Neural progenitor cell (in vitro differentiated cells): ENCODE measurements at places on chromosomes 7 and 10.

GRCh38 chr10:6917125-6917524 lies 337.0 kb upstream of the PRKCQ start:
- DNase-seq = no peak

DNA sequence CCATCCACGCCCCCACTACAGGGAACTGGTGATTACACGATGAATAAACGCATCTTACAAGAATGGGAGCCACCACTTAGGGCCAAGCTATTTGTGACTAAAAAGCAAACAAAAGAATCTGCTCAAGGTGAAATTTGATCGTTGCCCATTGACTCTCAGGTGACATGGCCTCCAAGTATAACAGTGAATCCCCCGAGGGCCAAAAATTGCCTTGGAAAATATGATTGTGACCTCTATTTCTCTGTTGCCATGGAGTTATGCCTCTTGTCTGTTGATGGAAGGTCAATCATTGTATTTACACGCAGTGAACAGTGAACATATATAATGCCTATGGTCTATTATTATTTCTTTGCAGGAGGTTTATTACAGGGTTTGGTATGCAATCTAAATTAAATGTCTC lies 282.3 kb downstream of the KLF6 start:
- no peak for DNase-seq

- no peak for DNase-seq
Observed at GRCh38 chr7:81908220-81908619, 138.4 kb upstream of the HGF start.

GRCh38 chr7:105721571-105722104 lies 140.3 kb upstream of the EFCAB10 start:
- DNase-seq = peak; percentile 14

DNA sequence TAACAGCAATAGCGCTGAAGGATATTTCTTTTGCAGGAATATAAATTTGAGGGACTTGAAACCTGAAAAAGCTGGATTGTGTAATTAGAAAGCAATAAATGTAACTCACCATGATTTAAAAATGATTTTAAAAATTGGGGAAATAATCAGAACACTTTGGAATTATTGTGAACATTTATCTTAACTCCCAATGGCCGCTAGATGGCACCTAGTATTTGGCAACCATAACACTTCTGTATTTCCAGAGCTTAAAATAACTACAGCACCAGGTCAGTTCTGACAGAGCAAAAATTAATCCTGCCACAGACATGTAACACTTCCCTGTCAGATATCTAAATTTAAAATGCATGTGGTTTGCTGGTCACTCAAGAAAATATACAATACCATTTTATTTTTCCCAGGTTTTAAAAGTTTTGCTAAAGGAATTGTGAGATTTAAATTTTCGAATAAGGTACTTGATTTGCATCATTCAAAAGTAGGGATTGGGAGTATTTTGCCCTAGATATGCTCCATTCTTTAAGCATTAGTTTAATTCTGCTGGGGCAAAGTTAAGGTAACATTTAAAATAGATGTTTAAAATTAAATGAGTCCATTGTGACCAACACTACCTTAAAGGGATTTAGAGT lies 144.5 kb downstream of the PPP1R3A start:
- DNase-seq = peak; percentile 39

DNA sequence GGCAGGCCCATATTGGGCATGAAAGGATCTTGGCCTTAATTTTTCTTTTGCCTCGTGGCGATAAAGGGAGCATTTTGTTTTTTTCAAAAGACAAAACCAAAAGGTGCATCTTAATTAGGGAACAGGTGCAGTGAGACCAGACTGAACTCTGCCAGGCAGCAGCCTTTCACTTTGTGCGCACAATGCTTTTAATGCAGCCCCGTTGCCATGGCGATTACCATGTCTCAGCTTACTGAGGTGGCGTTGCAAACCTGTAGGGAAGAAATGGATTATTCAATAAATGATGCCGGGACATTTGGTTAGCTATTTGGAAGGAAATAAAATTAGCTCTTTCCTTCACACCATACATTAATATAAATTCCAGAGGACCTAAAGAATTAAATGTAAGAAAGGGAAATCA lies 61.9 kb downstream of the MYL10 start:
- peak; percentile 80 for DNase-seq

DNA sequence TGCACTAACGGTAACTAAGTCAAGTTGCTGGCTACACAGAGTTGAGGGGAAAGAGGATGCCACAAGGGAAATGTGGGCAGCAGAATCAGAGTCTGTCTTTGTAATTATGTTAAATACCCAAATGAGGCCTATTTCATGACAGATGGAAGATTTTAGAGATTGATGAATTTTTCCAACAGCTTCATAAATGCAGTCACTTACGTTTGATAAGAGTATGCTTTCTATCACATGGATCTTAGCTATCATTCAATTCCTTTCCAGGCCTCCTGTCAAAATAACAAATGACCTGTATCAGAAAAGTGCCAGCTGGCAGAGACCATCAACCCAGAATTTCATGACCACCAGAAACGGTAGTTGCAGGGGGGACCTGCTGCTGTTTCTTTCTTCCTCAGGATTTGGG lies 148.4 kb upstream of the PLPP4 start:
- no peak for DNase-seq

- DNase-seq = no peak
Observed at GRCh38 chr10:101772017-101772894, 3.7 kb downstream of the FGF8 start.

GRCh38 chr10:114990586-114990985 lies 52.6 kb downstream of the TRUB1 start:
- no peak for DNase-seq

- DNase-seq = no peak
Observed at GRCh38 chr10:15202639-15203038, 34.1 kb upstream of the NMT2 start.

GRCh38 chr10:66931340-66931948 lies 5.6 kb downstream of the LRRTM3 start:
- peak; percentile 74 for DNase-seq

DNA sequence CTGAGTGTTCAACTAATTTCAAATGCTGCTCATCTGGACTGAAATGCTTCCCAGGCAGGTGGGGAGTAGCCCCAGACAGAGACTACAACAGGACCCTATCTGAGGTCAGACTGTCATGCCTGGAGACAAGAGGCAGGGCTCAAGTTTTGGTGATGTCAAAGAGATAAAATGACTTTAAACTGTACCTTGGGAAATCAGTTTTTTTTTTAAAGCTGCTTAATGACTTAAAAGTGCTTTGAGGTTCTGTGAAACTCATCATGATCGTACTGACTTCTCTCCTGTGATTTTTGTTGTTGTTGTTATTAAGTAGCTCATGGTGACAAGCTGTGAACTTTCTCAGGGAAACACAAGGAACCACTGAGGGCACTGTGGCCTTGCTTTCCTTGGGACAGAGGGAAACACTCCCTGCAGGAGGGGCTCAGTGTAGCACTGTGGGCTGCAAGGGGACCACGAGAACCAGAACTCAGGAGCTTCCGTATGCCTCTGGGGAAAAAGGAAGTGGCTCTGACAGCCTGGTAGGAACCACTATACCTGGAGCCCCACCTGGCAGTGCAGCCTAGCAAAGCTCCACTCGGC lies 9.5 kb downstream of the HIPK2 start:
- DNase-seq = no peak

- no peak for DNase-seq
Observed at GRCh38 chr7:124275411-124275810, 242.5 kb upstream of the TMEM229A start.

DNA sequence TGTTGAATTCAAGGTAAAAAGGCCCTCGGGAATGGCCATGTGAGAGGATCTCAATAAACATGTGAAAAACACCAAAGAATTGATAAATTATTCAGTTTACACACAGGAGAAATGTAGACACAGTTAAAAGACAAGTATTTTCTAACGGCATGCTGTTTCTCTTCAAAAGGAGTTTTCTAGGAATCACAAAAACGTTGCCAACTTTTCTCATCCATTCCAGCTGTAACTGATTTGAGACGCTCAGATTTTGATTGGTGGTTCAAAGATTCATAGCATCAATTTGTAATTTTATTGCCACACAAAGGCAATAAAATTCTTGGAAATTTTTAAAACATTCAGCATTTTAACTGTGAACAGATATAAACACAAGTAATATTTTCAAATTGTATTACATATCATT lies 384.9 kb upstream of the PFKP start:
- no peak for DNase-seq

DNA sequence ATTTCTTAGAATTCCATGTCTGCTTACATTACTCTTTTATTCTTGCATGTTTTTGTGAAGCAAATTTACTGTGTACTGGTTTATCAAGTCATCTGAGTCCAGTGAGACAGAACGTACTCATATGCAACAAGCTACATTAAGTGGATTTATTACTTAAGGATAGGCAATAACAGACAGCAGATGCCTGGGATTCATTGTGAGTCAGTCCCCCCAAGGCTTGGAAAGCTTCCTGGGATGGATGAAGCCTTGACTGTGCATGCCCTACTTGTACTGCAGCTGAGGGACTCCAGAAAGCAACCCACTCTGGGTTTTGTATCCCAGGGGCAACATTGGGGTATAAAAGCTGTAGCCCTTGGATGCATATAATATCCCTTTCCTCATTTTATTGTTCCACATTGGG lies 113.4 kb upstream of the RAB18 start:
- no peak for DNase-seq

DNA sequence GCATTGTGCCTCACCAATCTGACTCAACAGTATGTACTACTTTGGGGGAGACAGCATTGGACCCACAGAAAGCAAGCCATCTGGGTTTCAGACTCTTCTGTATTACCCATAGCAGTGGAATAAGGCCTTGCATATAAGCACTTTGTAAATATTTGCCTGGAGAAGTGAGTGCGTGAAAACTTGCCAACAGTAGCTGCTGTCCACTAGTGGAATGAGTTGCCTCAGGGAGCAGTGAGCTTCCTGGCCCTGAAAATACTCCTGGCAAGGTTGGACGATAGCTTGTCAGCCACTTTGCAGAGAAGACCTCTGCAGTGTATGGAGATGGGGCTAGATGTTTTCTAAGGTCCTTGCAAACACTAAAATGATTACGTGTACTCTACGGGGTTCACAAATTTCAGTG lies 21.6 kb downstream of the GARS1 start:
- DNase-seq = no peak

GRCh38 chr10:48590945-48591344 lies 13.9 kb downstream of the ARHGAP22 start:
- no peak for DNase-seq

GRCh38 chr10:45419676-45420025 lies 45.6 kb downstream of the ALOX5 start:
- DNase-seq = no peak

DNA sequence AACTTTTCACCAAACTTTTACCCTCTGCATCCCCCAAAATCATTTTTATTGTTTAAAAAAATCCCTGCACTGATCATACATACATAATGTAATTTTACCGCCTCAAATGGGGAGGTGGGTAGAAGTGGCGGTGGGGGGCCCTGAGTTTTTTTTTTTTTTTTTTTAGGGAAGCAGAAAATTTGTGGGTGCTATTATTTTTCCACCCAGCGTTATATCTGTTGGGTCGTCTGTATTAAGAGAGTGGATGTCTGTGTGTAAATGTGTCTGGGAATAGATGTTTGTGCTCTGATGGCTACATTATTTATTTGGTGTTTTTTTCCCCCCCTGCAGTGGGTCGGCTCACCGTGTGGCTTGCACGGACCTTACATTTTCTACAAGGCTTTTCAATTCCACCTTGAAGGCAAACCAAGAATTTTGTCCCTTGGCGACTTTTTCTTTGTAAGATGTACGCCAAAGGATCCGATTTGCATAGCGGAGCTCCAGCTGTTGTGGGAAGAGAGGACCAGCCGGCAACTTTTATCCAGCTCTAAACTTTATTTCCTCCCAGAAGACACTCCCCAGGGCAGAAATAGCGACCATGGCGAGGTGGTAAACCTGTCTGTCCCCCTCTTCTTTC lies 438 bp downstream of the ARID5B start:
- DNase-seq = peak; percentile 64

GRCh38 chr10:47173929-47174442 lies 126.0 kb upstream of the GDF10 start:
- no peak for DNase-seq

- DNase-seq = peak; percentile 50
Observed at GRCh38 chr7:150976529-150977381, 1.4 kb downstream of the KCNH2 start.

DNA sequence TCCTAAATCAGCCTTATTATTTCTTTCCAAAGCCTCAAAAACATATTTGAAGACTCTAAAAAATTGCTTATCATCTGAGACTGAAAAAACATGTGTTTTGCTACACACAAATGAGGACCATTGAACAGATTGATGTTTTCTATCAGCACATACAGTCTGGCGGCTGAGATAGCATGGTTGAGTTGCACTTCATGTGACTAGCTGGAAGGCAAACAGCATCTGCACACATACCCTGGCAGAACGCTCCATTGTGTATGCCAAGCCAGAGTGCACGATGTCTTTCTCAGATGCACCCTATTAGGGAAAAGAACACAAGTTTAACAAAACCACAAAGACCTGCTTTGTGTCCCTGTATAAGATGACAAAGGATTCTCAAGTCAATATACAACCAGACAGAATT lies 33.0 kb downstream of the FAM25A start:
- no peak for DNase-seq

GRCh38 chr10:21487416-21488180 lies 37.9 kb downstream of the SKIDA1 start:
- DNase-seq = no peak

DNA sequence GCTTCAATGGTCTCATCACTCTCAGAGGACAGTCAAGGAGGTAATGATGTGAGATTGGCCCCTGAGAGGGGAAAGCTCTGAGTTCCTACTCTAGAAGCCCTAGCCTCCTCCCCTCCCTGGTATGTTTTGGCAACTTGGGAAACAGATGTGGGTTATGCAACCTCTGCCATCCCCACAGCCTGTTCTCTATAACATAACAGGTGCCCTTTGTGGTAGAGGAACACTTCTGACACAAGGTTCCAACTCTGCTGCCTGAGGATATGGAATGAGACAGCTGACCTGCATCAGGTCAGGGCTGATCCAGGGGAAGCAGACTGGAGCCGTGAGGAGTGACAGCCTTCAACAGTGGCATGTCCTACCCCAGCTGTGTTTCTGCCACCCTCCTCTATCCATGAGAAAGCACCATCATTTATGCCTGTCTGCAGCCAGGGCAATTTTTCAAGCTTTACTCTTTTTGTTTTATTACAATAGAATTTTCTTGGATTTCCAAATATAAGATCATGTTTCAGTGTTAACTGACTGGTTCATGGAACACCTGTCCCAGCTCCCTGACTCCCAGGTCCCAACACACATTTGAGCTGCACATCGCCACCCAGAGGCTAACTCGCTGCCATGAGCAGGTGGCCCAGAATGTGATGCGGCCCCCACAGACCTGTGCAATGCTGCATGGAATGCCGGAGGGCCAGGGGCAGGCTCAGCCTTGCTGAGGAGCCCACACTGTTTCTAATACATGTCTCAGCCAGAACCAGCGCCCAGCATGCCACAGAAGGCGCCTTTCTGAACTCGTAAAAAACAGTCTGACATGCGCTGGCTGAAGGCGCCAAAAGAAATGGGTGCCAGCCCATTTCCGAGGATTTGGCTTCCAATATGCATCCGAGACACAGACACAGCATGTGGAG lies 124.8 kb upstream of the CHST15 start:
- DNase-seq = peak; percentile 43
